ENCODE measurements at places on chromosomes 5 and 9.

GRCh38 chr5:524234-524972 lies at the start of gene SLC9A3:
TSS of gene SLC9A3 (minus strand) at chr5:524449.
- no peak for DNase-seq

- peak; percentile 24 for DNase-seq
These were observed 1082.9 kb upstream of the CDH18 start for GRCh38 chr5:21070858-21071257.

- DNase-seq: no peak
These were observed 73.8 kb downstream of the TRIO start for GRCh38 chr5:14216902-14217301.

GRCh38 chr9:123372766-123373446 lies 16.9 kb downstream of the CRB2 start:
- DNase-seq: no peak

DNA sequence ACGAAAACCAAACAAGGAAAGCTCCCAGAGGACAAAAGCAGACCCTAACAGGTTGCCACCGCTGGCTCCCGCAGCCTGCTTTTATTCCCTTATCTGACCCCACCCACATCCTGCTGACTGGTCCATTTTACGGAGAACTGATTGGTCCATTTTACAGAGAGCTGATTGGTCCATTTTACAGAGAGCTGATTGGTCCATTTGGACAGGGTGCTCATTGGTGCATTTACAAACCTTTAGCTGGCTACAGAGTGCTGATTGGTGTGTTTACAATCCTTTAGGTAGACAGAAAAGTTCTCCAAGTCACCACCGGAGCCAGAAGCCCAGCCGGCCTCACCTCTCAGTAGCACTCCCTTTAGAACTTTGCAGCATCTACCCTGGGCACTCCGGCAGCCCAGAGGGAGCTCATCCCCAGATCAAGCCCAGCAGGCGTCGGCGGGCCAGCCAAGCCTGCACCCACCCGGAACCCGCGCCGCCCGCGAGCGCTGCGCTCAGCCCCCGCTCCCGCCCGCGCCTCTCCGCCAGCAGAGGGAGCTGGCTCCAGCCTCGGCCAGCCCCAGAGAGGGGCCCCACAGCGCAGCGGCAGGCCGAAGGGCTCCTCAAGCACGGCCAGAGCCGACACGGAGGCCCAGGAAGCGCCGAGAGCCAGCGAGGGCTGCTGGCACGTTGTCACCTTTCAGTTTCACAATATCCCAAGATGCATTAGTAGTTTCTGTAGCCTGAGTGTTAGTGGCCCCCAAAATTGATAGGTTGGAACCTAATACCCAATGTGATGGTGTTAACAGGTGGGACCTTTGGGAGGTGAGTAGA lies 35.3 kb upstream of the CLPTM1L start:
- no peak for DNase-seq

DNA sequence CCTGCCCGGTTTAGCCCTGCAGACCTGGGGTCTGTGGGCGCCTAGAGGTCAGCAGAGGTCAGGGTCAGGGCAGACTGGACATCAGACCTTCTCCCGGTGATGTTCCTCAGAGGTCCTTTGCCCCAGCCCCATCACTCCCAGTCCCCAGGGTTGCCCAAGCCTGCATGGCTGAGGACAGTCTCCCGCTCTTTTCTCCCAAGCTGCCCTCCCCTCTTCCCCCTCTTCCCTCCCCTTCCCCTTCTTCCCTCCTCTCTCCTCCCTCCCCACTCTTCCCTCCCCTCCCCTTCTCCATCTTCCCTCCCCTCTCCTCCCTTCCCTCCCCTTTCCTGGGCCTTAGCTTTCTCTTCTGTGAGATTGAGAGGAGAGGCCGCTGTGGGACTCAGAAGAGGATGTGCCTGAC lies 10.4 kb downstream of the LHX3 start:
- no peak for DNase-seq

Measured in M059J (cell line).